ENCODE measurements at places on chromosomes 6 and 20.

DNA sequence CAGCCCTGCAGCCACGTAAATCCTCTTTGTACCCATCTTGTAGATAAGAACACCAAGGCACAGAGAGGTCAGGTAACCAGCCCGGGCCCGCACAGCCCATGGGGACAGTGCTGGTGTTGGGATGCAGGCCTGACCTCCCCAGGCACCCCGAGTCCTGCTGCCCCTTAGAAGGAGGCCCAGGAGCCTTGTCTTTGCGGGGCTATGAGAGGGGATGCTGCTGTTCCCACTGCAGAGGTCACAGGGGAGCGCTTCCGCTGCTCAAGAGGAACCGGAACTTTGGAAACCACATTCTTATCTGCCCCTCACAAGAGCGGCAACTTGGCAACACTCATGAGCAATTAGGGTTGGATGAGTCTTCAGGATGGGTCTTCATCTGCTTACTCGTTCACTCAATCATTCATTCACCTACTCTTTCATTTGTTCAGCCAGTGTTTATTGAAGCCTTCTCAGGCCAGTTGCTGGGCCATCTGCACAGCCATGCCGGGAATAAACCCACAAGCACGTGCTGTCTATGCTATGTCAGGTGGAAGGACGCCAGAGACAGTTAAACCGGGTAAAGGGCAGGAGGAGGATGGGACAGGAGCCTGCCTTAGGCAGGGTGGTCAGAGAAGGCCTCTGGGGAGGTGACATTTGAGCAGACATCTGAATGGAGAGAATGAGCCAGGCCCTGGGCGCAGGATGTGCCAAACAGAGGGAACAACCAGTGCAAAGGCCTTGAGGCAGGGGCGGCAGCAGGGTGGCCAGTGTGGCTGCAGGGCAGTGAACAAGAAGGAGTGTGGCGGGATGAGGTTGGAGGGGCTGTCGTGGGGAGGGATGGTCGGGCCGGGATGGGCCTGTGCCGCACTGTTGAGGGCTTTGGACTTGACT, 60.8 kb downstream of the RBM38 start:
- peak; percentile 29 for DNase-seq

GRCh38 chr6:115276881-115277565, 783.7 kb downstream of the FRK start:
- no peak for DNase-seq

- no peak for DNase-seq
These were observed 517.8 kb upstream of the FLRT3 start for GRCh38 chr20:14855171-14855570.

DNA sequence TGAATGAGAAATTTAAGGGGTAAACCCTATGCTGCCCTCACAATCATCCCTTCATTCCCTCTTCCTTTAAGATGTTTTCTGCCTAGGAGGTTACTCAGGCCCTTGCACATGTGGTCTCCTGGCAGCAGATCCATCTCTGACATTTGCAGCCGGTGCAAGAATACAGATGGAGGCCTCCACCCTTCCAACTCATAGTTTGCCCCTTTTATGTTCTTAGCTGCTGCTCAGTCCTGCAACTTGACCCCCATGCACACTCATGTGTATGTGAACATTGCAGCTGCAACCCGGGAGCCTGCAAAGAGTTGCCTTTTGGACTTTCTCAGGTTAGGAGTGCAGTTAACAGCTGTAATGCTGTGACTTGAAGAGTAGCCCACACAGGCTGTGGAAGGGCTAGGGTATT, 131.9 kb upstream of the SGK1 start:
- DNase-seq = no peak

DNA sequence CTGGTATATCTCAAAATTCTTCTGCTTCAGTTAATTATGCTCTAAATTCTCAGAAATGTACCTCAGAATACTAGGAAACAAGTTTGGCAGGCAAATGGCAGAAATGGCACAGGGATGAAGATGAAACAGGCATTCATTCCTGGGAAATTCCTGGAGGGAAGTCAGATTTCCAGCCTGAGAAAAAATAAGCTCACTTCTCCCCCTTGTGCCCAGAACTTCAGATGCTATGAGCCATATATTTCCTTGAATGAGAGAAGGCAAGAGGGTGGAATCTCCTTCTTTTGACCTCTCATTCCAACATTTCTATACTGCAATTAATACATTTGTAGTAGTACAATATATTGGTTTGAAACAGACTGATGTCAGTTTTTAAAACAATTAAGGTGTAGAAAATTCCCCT, 22.8 kb downstream of the RGS17 start:
- DNase-seq = no peak

- no peak for DNase-seq
These were observed 969.9 kb upstream of the EPHA7 start for GRCh38 chr6:94389218-94389617.

GRCh38 chr6:147384029-147384428, 124.5 kb upstream of the SAMD5 start:
- no peak for DNase-seq

- no peak for DNase-seq
These were observed 25.5 kb downstream of the C20orf173 start for GRCh38 chr20:35503841-35504561.

DNA sequence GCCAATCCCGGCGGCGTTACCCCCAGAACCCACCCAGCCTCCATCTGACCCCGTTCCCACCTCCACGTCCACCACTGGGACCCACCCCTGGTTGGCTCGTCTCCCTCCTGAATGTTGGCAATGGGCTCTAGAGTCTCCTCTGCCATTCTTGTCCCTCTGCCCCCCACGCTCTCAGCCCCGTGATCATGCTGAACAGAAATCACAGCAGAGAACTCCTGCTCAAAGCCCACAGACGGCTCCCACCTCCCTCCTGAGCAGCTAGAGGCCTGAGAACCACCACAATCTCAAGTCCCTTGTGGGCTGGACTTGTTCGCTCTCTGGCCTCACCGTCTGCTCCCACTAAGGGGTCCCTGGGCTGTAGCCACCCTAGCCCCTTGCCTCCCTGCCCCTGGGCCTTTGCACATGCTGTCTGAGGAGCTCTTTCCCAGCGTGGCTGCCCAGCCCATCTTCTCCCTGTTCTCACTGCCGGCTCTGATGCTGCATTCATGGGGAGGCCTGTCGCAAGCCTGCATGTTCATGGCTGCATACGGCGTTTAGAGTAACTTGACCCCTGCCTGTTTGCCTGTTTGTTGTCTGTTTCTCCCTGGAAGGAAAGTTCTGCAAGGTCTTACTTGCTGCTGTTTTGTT, 11.2 kb upstream of the FRMD1 start:
- no peak for DNase-seq

GRCh38 chr20:46735436-46735835, 26.0 kb downstream of the SLC2A10 start:
- no peak for DNase-seq

- no peak for DNase-seq
These were observed 257.3 kb upstream of the FOXQ1 start for GRCh38 chr6:1054653-1055014.

DNA sequence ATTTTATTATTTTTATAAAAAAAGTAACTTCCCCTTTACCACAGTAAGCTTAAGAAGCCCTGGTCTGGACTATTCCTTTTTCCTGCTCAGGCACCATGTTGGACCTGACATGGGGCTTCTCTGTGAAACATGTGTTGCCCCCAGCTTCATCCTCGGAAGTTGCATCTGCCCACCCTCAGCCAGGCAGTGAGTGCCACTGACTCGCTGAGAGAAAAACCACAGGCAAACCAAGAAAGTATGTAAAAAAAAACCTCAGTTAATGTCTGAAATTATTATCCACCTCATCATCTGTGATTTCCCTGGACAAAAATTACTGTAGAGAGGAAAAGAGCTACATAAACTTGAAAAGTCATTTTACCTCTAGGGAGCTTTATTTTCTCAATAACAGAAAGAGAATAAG, 109.9 kb upstream of the MCHR2 start:
- DNase-seq = no peak

DNA sequence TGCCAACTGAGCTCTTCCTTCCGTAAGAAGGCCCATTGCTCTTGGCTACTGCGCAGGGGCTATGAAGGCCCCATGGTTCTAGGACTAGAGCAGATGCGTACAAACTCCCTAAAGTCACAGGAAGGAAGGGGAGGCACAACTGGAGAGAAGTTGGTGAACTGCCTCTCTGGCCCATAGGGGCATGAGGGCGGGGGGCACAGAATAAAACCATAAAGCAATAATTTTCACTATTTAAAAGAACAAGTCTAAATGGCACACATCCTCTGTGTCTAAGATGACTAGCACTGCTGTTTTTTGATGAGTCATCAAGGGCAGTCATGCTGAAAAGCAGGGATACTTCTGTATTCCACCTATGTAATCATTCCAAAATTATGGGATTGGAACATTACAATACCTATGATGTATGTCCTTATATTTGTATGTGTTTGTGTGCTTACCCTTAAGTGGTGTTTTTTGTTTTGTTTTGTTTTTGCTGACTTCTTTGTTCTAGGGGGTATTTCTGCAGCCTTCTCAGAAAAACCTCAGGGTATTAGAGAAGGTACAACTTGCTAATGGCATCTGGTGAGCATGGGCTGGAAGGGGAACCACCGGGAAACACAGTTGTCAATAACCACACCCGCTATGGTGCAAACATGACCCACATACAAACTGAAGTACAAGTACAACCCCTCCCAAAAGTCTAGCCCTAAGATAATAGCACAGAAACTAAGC, 36.9 kb downstream of the B4GALT5 start:
- DNase-seq = peak; percentile 79

GRCh38 chr6:22570185-22570551, 802 bp downstream of the HDGFL1 start:
- DNase-seq = no peak

GRCh38 chr20:38208088-38208487, 43.0 kb upstream of the TGM2 start:
- DNase-seq = no peak

DNA sequence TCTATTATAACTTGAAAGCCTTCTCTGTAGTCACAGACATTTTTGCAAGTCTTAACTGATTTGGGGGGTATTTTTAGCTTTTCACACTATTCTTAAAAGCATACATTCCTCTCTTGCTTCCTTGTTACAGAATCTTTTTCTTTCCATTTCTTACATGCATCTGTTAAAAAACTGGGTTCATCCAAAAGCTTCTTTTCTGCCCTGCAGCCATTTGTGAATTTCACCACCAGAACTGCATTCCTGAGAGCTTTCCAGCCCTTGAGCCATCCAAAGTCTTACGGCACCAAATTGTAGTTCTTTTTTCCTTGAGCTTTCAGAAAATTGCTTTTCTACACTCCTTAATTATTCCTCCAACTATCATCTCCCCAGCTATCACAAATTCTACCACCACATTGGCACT, 19.7 kb upstream of the GSTA4 start:
- DNase-seq = no peak

GRCh38 chr20:23086056-23086566, at the start of gene CD93:
Gene CD93, minus strand, starts transcription at chr20:23086324. Its CDS starts 132 bp downstream, at chr20:23086192.
- DNase-seq = peak; percentile 17

DNA sequence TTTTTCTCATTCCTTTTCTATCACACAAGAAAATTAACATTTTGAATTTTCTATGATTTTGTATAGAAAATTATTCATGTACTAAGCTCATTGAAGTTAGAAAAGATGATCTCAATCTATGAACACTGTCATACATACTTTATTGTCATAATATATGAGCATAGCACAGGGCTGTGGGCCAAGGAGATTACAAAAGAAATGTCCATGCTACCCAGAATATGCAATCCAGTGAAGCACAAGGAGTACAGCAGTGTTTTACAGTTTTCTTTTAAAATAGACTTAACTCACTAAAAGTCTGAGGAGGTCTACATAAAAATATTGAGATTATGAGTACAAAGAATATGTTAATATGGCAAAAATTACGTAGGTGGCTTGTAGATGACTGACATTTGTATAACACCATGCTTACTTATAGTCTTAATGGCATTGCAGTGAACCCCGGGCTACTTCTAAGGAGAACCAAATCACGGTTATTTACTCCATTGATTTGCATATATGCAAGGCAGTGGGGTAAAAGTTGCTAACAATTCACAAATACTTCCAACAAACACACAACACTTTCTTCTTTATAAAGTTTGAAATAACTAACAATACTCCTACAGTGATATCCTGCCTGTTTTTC, 257.1 kb downstream of the BCKDHB start:
- DNase-seq = no peak

DNA sequence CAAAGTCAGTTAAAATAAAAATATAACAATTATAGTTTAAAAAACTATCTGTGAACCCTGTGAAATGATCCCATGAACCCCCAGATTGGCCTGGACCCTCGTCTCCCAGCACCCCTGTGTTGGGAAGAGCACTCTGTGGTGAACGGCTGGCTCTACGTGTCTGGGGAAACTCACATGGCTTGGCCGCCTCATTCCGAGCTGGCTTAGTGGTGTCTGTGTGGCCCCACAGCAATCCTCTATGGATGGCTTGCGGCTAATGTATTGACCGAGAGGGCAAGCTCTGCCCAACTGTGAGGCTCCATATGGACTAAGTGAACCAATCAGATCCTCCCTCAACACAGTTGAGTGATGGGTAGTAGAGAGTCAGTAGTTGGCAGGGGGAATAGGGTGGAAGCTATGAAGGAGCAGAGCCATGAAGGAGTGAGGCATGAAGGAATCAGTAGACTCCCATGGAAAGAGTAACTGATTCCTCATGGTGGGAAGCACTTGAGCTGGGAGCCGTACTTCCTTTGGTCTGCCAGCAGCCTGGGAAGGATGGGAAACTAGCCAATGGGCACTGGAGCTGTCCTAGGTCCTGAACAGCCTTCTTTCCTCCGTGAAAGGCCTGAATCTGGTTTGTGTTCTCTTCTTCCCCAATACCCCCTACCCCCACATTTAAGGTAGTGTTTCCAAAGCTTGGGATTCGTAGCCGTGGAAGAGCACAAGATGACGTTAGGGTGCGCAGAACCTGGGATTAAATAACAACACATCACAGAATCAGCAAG, 21.6 kb upstream of the ZNF831 start:
- DNase-seq = no peak

DNA sequence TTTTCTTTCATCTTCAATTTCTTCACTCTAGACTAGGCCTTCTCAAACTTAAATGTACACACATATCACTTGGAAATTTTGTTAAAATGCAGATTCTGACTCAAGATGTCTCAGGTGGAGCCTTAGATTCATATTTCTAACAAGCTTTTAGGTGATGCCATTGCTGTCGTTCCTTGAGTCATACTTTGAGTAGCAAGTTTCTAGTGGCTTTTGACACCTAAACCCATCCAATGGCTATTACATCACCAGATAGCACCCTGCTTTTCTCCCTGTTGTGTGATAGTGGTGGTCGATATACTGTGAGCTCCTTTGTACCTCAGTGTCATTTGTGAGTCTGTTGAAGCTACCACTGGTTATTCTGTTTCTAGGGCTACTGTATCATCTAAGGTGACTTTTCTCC, 34.8 kb upstream of the BAG2 start:
- DNase-seq = no peak

DNA sequence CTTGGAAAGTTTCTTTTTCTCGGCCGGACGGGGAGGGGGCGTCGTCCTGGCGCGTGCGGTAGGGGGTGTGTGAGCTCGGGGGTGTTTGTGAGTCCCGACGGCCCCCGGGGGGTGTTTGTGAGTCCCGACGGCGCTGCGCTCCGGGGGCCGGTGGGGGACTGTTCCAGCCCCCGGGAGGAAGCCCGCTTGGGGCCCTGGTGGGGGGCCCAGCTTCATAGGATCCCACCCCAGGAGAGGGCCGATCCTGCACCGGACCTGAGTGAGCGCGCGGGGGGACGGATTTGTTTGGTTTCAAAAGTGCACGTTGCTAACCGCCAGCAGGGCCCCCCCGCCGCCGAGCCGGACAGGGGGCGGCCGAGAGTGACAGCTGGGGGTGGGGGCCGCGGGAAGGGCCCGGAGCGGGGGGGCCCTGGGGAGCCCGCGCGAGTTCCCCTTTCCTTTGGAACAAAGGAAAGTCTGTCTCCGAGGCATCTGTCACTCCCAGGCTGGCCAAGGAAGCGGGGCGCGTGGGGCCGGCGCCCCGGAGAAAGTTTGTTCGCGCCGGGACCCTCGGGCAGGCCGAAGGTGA, 485 bp downstream of the TGIF2 start:
- peak; percentile 47 for DNase-seq

- DNase-seq = no peak
These were observed 262.9 kb downstream of the TAF4 start for GRCh38 chr20:61802721-61803311.
